ENCODE measurements at places on chromosomes 6 and 20.

- no peak for DNase-seq
Measured at GRCh38 chr6:22886650-22887581, 317.6 kb downstream of the HDGFL1 start.

DNA sequence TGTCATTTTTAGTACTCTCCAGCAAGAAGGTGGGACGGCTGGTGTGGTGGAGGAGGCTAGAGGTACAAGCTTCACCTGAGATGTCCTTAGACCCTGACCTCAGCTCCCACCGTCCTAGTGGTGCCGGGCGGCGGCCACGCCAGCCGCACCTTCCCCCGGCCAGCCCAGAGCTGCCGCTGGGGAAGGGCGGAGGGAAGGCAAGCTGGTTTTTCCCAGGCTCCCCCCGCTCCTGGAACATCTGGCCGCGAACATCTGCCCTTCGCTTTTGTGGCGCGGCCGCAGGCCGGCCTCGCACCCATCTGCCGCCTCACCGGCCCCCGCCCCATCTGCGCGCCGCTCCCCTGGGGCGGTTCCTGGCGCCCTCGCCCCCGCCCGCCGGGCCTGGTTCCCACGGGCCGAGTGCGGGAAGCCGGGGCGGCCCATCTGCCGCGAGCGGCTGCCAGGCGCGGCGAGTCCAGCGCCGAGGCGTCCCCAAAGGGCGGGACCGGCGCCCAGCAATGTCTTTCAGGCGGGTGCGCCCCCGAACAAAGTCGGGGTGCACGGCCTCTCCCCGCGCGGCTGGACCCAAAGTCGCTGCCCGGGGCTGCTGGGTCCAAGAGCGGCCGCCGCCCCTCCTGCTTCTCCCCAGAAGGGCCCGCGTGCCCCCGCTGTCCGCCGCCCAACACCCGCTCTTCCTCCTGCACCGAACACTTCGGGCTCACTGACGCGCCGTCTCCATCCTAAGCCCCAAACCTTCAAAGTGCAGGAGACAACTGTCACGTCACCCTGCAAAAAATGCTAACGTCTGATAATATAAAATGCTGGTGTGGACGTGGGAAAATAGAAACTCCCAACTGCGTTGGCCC is 17.3 kb upstream of the ID1 start:
- no peak for DNase-seq

DNA sequence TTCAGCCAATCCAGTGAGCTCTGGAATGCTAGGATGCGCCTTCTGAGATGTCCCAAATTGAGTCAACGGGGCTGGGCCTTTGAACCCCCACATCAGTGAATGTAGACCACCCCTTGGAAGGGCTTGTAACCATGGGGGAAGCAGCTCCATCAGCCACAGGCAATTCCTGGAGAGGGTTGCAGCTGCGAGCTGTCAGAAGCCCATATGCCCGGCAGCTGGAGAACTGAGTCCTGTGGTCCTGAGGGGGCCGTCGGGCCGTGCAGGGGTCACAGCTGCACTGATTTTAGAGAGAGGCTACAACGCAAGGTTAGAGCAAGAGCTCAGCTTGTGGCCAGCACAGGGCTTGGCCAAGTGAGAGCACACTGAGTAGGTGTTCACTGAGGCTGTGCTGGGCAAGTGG is 121.3 kb downstream of the TOX2 start:
- DNase-seq, result peak; percentile 11

DNA sequence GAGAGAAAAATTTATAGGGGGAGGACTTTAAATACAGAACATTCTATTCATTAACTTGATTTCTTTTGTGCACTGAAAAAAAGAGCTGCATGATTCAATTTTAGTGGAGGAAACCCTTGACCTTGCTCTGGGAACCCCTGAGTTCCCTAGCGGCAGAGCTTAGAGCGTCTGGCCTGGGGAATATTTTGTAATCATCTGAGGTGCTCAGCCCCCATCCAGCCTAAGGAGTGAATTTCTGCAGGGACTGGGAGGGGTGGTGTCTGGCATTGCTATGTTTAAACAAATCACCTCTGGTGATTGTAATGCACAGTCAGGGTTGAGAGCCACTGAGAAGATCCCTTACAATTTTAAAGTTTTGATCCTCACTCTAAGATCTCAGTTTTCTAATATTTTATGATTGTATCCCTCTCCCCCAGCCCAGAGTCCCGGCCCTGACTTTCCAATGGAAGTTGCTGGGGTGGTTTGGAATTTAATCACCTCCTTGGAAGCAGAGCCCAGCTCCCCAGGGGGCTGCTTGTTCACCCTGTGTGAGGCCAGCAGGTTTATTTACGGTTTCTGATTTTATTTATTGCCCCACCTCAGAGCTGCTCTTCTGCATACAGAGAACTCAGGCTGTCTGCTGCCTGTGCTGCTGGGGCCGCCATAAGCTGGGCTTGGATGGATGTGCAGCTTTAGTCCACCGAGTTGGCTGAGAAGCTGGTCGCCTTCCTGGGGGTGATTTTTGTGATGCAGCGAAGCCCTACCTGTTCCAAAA is 263.1 kb downstream of the LRFN2 start:
- no peak for DNase-seq

- DNase-seq, result no peak
Measured at GRCh38 chr6:3794092-3794491, 42.6 kb upstream of the PXDC1 start.

GRCh38 chr20:62029296-62029695 is 36.4 kb downstream of the TAF4 start:
- no peak for DNase-seq

- no peak for DNase-seq
Measured at GRCh38 chr6:35084041-35084491, 57.1 kb downstream of the TCP11 start.

DNA sequence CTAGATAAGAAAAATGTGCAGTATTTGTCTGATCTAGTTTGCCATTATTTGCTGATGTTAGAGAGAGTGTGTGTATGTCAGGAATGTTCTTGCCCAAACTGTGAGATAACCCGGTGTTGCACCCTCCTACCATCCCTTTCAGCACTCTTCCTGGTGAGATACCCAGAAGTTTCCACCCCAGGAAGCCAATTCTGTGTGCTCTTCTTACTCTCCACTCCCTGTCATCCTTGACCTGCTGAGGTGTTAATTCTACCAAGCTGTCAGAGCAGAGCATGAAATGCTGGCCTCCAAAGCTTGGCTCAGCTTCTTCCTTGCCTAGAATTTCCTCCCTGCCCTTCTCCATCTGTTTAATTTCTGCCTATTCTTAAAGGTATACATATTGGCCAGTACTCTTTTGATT is 237.3 kb upstream of the CNR1 start:
- DNase-seq, result no peak

- DNase-seq, result no peak
Measured at GRCh38 chr6:147430811-147431210, 77.7 kb upstream of the SAMD5 start.

DNA sequence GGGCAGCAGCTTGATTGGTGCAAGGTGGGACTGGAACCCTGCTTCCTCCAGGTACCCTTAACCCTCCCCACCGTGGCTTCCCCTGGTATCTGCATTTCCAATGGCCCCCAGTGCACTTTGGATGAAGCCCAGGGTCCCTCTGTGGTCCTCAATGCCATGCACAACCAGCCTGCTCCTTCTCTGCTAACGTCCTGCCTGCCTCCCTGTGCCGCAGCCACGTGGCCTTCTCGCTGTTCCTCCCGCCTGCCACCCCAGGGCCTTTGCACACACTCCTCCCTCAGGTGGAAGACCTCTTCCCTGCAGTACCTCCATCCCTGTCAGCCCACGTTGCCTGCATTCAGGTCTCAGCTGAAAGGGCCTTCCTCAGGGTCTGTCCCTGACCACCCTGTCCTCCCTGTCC is 101.6 kb downstream of the BMP7 start:
- DNase-seq, result no peak

GRCh38 chr6:68476611-68477010 is 158.5 kb upstream of the ADGRB3 start:
- no peak for DNase-seq

DNA sequence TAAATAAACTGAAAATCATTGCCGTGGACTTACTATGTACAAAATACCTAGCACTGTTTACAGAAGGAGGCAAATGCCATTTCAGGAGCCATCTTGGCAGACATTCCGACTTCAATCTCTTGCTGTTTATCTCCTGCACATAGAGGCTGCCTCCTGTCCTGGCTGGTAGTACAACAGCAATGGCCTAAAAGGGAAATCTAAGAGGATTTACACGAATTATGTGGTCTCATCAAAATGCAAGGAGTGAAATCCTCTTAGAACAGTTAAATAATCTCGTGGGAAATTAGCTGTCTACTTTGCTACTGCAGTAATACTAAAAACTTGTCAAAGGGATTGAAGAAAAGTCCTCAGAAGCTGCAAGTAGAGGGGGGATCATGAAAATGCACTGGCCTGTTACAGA is 82.2 kb upstream of the SLC2A12 start:
- DNase-seq, result no peak

DNA sequence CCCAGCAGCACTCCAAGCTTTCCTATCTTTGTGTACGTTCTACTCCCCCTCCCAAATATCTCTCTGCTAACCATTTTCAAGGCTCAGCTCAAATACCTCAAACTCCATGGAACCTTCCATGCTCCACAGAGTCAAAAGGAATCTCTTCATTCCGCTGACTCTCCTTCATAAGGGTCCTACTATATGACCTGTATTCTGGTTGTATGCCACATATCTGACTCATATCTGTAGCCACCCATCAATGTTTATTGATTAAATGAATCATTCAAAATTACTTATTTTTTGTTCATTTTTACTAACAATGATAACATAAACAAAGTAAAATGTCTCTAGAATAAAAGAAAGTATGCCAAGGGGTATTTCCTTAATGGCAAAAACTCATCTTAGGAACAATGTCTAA is 123.2 kb downstream of the ARHGAP18 start:
- DNase-seq, result no peak

GRCh38 chr6:98054453-98054852 is 771.4 kb upstream of the MMS22L start:
- no peak for DNase-seq

GRCh38 chr6:9702914-9703313 is 712.0 kb downstream of the TFAP2A start:
- no peak for DNase-seq

- DNase-seq, result no peak
Measured at GRCh38 chr6:35360349-35361138, 18.2 kb downstream of the PPARD start.

- DNase-seq, result no peak
Measured at GRCh38 chr6:129501740-129502660, 208.0 kb downstream of the ARHGAP18 start.

DNA sequence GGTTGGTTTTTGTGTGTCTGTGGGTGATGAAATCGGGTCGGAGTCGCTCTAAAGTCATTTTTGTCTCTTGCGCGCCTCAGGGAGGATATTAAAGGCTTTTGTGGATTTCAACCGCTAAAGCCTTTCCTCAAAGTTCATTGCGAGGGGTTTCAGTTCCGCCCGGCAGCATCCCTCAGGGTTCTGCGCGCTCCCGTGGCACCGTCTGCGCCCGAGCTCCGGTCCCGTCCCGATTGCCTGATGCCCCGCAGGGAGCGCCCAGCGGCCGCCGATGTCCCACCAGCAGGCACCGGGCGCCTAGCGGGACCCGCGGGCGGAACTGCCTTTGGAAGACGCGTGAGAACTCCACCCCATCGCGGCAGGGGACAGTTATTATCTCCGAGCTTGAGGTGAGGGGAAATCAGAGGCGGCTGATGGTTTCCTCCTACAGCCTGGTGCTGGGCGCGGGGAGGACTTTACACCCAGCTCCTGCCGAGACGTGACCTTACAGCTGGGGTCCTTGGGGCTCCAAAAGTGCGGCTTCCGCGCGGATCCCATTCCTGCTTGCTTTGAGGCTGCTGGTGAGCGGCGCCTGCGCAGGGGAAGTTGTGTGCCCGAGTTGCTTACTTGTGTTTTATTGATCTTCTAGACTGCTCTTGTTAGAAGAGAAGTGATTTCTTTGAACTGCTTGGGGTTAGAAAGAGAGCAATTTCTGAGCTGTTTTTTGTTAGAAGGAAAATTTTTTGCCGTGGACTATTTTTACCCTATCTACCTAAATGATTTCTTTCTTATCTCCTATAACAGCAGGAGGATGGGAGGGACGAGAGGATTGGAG is 27.1 kb downstream of the ULBP1 start:
- DNase-seq, result no peak

DNA sequence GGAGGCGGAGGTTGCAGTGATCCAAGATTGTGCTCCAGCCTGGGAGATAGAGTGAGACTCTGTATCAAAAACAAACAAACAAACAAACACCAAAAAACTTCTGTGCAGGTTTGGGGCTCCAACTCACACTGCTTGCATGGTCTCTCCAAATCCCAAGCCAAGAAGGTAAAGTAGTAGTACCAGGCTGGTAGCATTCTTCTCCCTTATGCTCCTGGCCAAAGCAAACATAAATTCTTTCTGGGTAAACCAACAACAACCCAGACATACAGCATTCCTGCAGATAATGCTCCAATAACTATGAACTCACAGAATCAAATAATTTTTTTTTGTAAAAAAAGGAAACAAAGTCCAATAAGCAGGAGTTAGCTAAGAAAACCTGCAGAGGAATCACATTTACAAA is 57.8 kb upstream of the KLHL31 start:
- no peak for DNase-seq

- no peak for DNase-seq
Measured at GRCh38 chr6:80329496-80329895, 223.0 kb downstream of the BCKDHB start.

DNA sequence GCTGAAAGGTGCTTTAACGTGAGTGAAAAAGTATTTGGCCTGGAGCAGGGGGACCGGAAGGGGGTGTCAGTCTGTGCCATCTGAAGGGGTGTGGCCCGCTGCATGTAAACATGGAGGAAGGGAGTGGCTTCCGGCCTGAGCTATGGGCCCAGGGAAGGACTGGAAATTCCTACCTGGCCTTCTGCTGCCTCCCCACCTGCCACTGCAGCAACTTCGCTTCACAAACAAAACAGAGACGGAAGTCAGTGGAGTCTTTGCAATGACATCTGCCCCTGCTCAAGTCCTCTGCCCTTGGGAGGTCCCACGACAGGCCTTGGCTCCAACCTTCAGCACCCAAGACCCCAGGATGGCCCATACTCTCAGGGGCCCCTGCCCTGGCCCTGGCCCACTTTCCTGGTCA is 28.1 kb upstream of the FOXP4 start:
- DNase-seq, result no peak

DNA sequence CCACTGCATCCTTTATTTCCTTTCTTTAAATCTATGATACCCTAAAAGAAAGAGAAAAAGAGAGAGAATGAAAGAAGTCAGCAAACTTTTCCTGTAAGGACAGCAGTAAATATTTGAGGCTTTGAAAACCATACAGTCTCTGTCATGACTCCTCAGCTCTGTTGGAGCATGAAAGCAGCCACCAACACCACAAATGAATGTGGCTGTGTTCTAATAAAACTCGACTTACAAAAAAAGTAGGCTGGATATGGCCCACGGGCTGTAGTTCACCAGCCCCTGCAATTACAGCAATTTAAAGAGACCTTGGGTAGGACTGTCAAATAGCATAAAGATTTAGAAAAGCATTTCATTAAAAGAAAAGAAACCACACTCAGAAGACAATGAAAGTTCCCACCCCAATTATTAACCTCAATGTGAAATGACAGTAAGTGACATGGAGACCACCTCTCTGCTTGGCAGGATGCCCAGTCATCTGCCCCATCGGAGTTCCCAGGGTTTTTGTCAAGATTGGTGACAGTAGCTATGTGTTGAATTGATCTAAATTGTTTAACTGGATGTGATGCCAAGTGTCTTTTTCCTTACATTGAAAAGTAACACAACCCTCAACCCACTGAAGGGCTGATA is 50.9 kb downstream of the TNFRSF21 start:
- no peak for DNase-seq

GRCh38 chr6:158648682-158649131 is 1.1 kb upstream of the SYTL3 start:
- no peak for DNase-seq

Measured in CD4-positive, alpha-beta T cell treated with Interleukin-15 for 1 hour (primary cell).